ENCODE measurements at places on chromosomes 11 and 22.

- no peak for DNase-seq
Observed at GRCh38 chr11:117175104-117175503, 3.4 kb upstream of the SIDT2 start.

DNA sequence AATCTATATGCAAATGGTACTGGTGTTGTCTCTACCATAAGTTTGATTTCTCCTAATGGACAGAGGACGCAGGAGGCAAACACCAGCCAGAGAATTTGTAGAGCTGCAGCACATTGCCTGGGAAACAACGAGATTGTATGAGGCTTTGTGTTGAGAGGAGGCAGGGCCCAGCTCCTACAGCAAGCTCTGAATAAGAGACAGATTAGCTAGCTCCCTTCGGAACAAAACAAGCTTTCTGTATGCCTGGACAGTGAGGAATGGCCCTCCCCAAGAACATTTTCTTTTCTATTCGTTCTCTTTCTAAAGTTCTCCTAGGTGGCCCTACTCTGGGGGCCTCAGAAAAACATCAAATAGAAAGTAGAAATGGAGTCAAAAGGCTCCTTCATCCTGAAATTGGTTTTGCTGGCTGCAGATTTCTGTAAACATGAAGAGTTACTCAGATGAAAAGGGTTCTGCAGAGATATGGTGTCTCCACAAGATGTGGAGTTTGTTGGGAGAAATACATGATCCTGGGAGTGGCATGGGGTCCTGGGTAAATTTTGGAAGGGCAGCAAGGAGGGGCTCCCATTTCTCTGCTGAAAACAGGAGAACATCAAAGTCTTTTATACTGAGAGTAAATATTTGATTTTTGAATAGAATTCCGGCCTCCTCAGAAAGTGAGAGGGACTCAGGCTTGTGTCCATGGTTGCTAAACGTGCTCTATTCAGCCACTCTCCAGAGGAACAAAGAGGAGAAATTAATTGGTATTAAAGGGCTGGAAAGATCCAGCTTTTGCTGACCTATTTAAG, 6.8 kb upstream of the HEPACAM start:
- no peak for DNase-seq

DNA sequence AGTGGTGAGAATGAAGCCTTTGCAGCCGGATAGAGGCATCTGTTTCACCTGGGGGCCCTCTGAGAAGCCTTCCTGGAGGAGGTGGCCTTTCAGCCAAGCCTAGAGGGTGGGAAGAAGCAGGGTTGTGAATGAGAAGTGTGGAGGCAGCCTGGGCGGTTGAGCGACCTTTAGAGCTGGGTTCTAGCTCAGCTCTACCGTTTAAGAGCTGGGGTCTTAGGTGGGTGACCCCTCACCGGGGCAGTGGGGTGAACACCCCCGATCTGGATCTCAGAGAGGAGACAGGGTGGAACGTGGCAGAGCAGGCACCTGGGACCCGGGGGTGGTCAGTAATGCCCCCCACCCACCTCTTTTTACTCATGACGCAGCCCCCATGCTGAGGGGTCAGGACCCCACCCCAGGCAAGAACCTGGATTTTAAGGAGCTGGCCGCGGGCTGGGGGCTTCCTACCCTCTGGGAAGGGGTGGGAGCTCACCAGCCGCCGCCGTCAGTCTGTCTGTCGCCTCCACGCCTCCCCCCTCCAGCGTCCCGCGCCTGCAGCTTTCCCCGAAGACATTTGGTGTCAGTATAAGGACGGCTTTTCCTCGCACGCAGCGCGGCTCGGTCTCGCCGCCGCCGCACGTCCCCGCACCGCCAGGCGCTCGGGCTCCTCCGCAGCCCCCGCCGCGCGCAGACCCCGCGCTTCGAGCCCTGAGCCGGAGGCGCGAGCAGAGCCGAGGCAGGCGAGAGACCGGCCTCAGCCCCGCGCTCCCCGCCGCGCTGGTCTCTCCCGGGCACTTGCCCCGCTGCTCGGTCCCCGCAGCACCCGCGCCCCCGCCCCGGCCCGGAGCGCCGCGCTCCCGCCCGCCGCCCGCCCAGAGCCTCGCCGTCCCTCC, 13.3 kb upstream of the CACNA1I start:
- DNase-seq: no peak

DNA sequence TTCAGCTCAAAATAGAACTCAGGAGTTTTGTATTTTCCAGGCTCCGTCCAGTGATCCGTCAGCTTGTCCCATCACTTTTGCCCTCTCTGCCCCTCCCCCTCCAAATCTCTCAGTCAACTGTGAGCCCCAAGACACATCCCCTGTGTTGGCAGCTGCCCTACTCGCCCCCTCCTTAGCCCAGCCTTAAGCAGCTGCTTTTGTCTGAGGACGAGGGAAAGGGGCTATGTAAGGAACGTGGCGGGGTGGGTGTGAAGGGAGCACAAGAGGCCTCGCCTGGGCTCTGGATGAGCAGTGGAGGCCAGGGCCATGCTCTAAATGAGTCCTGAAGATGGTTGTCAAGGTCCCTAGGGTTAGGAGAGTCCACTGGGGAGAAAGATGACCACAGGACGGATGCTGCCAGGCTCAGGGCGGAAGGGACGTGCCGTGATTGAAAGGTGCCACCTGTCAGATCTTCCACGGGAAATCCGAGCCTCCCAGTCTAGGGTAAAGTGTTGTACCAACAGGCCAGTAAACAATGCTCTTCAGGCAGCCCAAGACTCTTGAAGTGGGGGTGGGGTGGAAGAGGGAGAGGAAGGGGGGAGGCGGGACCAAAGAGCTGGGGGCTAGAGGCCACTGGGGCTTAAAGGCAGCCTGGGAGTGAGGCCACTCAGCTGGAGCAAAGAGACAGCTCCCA, at the start of gene SMTNL1:
Gene SMTNL1 (plus strand): TSS at position 649 of the 673 bp plus-strand sequence. CDS start 5,048 bp downstream, outside the sequence.
- DNase-seq: no peak

- DNase-seq: no peak
Observed at GRCh38 chr22:35102663-35103062, 36.7 kb downstream of the ISX start.

- no peak for DNase-seq
Observed at GRCh38 chr11:116598036-116598435, 174.8 kb downstream of the BUD13 start.

All from GM04504 (cell line).